Tongue (tissue), 3 donors: ENCODE measurements at places on chromosomes 3 and 15. TPM values are rescaled to one million over a fixed set of nuclear protein-coding genes. Genes with fewer than 3 reads are reported as not detected.

SYNPR gene
- not detected for total RNA-seq

CCR5 gene
- 0.41 TPM for total RNA-seq

IQCH gene
- 4.3 TPM for total RNA-seq

LRRN1 gene
- total RNA-seq = 48.5 TPM

ZIC4 gene
- total RNA-seq = 1.0 TPM

LSMEM2 gene
- total RNA-seq = 17.1 TPM

TUSC7 gene
- not detected for total RNA-seq

IQCF5 gene
- total RNA-seq = not detected

WDR82 gene
- total RNA-seq = 95.1 TPM

IL16 gene
- 6.5 TPM for total RNA-seq

CHRFAM7A gene
- 0.92 TPM for total RNA-seq

NME9 gene
- total RNA-seq = 0.72 TPM

PARP14 gene
- 34.7 TPM for total RNA-seq

CFAP100 gene
- not detected for total RNA-seq

CYB561D2 gene
- total RNA-seq = 10.6 TPM

GPR15 gene
- not detected for total RNA-seq

ACTRT3 gene
- 1.7 TPM for total RNA-seq

SPTBN5 gene
- total RNA-seq = 2.2 TPM
